ENCODE measurements at places on chromosomes 6 and 20.

DNA sequence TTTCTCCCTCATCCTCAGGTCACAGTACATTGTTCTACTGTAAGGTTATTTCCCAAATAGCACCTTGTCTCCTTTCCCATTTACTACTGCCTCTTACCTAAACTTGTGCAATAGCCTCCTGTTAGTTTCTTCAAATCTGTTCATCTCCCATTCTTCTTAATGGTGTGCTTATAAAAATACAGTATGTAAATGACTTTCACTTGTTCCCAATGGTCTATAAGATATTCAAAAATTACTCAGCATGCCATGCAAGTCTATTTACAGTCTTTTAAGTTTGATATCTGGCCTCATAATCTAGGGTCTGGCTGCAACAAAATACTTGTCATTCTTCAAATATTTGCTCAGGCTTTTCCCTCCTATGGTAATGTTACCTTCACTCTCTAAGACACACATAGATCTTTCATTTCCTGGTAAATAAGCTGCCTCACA lies 31.5 kb upstream of the RHAG start:
- DNase-seq, result no peak

DNA sequence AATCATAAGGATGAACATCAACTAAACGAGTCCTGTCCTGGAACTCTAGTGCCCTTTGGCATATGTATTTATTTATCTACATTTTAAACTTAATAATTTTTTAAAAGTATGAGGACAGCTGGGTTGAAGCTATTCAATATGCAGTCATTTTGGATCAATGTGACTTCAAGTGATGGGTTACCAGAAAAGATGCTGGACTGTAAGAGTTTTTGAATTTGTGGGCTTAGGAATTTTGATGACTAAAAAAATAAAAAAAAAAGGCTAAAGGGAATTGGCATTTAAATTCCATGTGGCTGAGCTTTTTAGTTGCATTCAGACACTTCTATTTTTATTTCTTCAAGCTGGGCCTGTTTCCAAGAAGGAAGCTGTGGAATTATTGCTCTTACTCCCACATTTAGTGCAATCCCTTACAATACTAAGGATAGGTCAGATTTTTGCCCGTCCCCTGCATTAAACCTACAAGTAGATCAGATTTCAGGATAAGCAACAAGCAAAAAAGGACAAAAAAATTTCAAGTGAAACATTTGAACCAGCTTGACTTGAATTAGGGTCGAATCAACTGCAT lies 704.2 kb upstream of the CITED2 start:
- DNase-seq, result no peak

DNA sequence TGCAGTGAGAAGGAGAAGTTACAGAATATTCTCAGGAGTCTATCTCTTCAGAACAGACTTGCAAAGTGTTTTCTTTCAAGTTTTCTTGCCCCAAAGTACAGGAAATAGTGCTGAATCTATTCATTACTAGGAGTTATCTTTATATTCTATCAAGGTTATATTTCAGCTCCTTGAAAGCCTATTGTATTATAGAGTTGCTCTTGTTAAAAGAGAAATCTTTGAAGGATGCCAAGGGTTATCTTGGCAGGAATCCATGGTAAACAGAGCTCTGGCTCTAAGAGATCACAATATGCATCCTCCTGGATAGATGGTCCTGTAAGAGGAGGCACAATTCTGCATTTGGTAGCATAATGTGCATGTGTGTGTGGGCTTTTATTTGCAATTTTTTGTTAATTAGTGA lies 21.2 kb upstream of the SNRPB2 start:
- no peak for DNase-seq

DNA sequence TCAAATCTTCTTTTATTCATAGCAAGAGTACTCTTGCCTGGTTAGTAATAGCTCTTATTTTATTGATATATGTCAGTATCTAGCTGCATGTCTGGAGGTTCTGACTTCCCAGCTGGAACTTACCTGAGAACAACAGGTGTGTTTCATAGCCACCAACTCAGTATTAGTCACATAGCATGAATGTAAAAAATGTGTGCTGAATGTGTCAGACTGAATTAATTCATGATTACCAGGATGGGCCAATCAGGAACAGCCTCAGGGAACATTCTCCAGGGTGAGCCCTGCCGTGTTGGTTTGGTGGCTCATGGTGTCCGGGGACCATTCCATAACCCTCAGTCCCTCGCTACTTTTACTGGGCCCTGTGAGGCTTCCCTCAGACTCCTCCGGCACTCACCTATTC lies 99.7 kb downstream of the TULP4 start:
- DNase-seq, result no peak

- no peak for DNase-seq
Observed at GRCh38 chr20:49602345-49603208, 34.6 kb upstream of the PTGIS start.

DNA sequence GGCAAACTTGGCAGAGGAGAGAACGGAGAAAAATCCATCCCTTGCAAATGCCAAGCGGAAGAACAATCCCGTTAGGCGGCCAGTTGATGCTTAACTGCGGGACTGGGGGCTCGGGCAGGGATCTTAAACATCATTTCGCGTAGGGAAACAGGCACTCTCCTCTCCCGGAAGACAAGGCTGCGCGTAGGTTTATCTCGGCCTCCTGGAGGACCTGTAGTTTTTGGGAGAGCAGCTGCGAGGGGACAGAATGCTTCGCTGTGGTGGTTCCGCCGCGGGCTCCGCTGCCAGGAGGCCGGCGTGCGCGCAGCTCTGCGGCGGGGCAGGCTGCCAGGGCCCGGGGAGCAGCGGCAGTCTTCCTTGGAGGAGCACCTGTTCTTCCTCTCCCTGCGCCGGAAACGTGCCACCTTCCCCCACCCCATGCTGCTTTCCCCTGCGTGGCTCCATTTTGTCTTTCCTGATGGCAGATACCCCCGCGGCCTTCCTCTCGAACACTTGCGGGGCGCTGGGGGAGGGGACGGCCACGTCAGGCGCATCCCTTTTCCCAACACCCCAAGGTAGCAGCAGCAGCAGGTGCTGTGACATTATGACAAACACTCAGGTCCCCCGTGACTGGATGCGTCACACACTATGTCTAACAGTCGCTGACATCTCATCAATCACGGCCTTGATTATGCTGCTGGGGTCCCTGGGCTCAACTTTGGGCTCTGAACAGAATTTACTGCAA lies 230.7 kb upstream of the BTBD3 start:
- DNase-seq, result peak; percentile 43

DNA sequence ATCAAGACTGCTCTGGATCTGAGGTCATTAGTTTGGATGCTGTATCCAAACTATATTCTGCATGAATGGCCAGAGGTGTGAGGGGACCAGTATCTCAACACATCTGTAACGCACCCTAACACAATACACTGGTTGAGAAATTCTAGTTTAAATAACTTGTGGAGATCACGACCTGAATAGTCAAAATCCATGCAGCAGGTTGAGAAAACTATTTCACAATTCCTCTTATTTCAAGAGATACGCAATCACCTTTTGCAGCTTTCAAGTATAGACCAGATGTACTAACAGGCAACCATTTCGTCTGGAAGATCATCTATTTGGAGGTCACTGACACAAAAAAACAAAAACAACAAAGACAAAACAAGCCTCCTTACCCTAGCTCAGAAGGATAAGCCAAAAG lies 11.1 kb downstream of the CSNK2A1 start:
- DNase-seq, result no peak

DNA sequence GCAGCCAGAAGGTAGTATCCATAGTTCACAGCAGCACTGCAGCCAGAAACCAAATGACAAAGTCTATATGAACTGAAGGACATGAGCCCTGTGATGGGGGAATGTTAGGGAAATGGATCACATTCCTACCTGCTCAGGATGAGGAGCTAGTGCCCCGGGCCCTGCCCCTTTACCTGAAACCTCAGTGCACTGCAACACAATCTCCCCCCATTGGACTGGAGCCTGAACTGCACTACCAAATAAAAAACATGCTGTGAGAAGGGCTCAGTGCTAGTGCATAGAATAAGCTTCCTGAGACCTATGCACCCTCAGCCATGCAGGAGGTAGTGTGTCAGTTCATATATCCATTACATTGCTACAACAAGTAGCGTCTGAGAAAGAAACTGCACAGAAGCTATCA lies 477.8 kb downstream of the HACE1 start:
- no peak for DNase-seq

GRCh38 chr6:137102851-137103492 lies 58.2 kb upstream of the IL20RA start:
- no peak for DNase-seq

DNA sequence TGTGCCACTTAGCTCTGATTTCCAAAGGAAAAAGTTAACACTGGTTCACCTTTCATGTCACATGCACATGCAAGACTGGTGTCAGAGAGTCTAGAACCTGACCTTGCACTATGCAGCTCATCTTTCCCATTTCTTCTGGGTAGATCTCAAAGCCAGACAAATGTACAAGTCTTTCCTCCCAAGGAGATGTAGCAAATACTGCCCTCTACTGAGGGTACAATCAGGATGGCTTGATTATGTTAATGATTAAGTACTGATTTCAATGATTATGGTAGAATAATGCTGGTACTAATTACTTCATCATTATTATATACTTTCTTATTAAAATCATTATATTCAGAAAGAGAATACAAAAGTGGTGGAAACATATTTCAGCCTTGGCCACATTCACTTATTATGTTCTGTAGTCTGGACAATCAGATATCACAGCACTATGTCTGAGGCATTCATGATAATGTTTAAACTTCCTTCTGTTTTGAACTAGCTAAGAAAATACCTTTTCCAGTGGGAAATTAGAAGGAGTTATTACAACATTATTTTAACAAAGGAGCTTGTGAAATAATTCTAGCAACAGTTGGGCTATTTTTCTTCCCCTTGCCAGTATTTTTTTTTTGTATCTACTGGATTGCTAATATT lies 68.5 kb upstream of the FOXO3 start:
- no peak for DNase-seq

DNA sequence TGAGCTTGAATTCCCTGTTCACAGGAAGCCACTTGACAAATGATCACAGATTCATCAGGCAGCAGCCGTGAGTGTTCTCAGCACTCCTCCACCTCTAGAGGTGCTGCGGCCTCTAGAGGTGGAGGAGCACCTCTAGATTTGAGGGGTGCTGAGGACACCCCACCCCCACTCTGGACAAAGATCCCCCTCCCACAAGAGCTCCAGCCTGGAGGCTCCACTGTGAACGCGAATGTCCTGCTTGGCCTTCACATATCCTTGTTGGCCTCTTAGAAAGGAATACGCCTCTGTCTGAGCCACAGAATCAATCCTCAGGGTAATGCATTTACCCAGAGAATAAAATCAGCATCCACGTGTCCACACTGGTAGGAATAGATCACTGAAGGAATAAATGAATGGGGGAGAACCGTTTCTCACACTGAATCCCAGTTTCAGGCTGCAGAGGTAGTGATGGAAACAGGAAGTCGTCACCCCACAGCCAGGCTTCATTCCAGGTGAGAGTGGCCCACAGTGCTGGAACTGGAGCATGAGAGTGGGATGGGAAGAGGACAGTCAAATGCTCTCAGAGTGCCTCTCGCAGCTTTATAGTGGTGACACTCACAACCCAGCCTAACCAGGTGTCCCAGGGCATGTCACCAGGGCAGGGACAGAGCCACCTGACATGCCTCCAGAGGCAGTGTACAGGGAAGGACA lies 16.6 kb downstream of the NPEPL1 start:
- no peak for DNase-seq

DNA sequence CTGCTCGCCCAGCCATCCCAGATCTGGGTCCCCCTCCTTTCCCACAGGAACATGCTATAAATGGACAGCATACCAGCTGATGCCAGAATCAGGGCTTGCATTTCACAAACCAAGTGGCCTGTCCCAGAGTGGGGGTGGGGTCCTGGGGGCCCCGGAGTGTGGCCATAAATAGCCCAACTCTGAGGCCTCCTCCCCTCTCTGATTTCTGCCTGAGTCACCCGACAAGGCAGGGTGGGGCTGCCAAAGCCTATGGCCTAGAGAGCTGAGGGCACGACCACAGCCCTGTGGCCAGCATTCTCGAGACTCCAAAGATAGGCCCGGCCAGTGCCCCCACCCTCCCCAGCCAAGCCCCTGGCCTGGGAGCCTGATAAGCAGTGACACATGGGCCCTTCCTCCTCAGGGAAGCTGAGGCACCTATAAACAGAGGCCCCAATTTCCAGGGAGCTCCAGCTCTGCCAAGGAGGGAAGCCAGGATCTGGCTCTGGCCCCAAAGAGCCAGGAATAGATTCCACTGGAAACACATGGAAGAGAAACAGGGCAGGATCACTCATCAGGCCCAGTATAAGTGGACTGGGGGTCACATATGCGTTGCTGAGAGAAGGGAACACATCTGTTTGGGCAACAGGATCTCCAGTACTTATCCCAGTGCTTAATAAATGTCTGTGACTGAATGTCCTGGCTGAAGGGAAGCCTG lies 20.3 kb downstream of the SNTA1 start:
- no peak for DNase-seq

DNA sequence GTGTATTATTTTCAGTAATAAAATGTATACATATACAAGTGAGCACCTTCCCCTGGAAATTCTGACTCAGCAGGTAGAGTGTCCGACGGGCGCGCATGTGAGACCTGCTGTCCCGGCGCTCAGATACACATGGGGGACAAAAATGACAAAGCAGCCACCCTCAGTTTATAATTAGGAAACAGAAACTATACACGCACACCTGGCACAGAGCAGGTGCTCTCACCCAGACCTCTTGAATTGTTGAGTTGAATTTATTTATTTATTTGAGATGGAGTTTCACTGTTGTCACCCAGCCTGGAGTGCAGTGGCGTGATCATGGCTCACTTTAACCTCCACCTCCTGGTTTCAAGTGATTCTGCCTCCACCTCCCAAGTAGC lies 180.4 kb downstream of the ZDHHC14 start:
- DNase-seq, result no peak

DNA sequence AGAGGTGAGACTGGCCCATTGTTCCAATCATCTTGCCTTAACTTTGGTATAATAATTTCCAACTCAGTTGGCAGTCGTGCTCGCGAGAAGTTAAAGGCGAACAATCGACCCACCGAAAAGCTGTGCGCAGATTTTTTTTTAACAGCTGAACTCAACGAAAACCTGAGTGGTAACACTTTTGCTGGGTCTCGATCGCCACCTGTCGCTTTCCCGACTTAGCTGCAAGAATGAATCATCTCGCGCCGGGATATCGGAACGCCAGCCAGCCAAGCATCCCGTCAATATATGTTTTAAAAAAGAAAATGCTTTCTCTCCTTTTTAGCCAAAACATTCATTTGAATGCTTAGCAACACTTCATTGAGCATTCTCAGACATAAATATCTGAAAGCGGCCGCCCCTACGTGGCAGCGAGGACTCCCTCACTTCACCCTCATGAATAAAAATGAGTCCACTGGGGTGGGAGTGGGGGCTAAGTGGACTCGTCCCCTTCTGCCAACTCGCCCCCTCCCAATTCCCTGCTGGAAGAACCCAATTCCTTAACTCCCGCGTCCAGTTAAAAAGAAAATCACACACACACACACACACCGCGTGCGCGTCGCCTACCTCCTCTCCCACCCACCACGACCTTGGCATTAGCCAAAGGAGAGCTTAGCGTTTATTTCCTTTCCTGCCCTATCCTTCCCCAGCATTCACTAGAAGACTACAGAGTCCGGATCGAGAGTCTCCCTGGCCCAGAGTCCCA lies 1.5 kb downstream of the COL12A1 start:
- peak; percentile 44 for DNase-seq

GRCh38 chr20:4090756-4091489 lies 75.6 kb upstream of the RNF24 start:
- no peak for DNase-seq

GRCh38 chr20:14553774-14554534 lies 216.5 kb upstream of the FLRT3 start:
- no peak for DNase-seq

GRCh38 chr20:59120919-59121318 lies 42.7 kb upstream of the ZNF831 start:
- no peak for DNase-seq
